ENCODE measurements at places on chromosomes 6 and 20.
A peak's percentile ranks its signal among the peaks of the same experiment; 100 is the strongest.

- DNase-seq, result no peak
Measured at GRCh38 chr6:132998418-132998817, 184.0 kb downstream of the RPS12 start.

- DNase-seq, result no peak
Measured at GRCh38 chr6:165986311-165986913, 181.2 kb downstream of the TBXT start.

- DNase-seq, result no peak
Measured at GRCh38 chr20:62303340-62304226, 786 bp downstream of the ADRM1 start.

GRCh38 chr20:34971561-34972235, 16.0 kb downstream of the MYH7B start:
- no peak for DNase-seq

DNA sequence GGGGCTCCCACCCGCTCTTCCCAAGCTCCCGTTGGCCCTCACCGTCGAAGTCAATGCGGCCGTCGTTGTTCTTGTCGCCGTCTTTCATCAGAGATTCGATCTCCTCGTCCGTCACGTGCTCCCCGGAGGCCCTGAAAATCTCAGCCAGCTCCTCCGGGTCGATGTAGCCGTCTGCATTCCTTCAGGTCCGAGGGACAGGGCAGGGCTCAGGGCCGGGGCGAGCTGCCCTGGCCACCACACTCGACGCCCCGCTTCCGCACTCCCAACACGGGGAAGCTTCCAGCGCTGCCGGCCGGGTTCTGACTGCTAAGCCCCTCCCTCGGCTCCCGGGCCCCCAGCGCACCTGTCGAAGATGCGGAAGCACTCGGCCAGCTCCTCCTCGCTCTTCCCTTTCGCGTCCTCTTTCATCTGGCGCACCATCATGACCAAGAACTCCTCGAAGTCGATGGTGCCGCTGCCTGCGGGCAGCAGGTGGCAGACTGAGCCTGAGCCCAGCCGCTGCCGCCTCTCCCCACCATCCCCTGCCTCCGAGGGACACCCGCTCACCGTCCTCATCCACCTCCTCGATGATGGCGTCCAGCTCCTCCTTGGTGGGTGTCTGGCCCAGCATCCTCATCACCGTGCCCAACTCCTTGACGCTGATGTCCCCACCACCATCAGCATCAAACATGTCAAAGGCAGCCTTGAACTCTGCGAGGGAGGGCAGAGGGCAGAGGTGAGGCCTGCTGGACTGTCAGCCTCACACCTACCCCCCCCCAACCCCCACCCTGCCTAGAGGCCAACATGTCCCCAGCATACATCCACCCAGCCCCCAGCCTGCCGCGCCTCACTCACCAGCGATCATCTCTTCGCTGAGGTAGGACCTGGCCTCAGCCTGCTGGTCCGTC, 2.9 kb downstream of the TNNC2 start:
- DNase-seq, result peak; percentile 13

DNA sequence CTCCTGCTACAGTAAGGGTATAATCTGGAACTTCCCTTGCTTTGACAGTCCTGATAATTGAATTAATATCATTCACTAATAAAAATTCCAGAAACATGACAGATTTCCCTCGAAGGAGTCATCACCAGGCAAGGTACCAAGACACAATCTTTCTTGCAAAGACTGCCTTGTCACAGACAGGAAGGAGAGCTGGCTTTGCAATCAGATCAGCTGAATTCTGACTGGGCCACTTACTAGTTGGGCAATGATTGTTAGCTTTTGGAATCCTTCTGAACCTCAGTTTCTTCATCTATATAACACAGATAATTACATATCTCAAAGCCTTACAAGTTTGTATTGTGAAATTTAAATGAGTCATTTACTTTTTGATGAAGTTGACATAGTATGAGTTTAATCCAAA, 344.2 kb downstream of the RFPL4B start:
- no peak for DNase-seq

GRCh38 chr6:22194188-22194921, 102.5 kb downstream of the PRL start:
- DNase-seq, result no peak

- DNase-seq, result no peak
Measured at GRCh38 chr20:14953736-14954135, 616.3 kb upstream of the FLRT3 start.

DNA sequence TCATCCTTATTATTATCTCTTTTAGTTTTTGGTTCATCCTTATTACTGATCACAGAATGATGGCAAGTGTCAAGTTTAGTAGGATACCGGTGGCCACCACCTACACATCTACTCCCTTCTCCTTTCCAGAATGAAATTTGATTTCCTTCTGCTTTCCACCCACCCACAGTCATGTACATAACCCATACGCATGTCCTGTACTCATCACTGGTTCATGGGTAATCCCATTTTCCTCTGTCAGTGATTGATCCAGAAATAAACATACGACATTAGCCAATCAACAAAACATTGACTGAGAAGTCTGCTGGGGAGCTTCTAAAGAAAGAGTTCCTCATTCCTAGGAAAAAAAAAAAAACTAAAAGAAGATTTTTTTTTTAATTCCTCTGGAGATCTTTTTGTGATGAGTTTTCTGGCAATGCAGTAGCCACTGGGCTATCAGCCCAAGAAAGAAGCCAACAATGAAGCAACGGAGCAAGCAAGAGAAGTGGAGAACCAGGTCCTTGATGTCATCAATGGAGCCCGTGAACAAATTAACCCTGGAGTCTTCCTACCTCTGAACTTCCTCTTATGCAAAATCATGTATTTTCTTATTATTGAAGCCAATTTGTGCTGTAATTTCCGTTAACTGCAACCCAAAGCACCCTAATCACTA, 127.8 kb downstream of the TASP1 start:
- DNase-seq, result no peak

DNA sequence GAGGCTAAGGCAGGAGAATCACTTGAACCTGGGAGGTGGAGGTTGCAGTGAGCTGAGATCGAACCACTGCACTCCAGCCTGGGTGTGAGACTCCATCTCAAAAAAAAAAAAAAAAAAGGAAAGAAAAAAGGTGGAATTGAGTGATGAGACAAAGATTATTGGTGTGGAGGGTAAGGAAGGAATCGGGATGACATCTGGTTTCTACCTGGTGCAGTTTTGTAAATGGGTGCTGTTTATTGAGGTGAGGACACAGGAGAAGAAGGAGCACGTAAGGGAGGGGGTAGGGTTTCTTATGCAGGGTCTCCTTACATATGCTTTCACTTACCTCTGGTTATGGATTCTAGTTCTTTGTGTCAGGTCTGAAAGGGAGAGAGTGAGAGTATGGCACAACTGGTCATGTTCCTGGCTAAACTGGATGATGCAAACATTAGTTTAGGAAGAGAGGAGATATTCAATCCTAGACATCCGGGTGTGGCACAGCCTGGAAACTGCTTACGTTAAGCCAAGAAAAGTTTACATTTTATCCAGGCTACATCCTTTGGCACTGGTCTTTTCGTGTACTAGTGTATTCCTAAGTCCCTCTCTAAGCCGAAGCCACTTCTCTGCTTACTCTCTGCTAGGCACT, 5.4 kb downstream of the RALY start:
- no peak for DNase-seq

DNA sequence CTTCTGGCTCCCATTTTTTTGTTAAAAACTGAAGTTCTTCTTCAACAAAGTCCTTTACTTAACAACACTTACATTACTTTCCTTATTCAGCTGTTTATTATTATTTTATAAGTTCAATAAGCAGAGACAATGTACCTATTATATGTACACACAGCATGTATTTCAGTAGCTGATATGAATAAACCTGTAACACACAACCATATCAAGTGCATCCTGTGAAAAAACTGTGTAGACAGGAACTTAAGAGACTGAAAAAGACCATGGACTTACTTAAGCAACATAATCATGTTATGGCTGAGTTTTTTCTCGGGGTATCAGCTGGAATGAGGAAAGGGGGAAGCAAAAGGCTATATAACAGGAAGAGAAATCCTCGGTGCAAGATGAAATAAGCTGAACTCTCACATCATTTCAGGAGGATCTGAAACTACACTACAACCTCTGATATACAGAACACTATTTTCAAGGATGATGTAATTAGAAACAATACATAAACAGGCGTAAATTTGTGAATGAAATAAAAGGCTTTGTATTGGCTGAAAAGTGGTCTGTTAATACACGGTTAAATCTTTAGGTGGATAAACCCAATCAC, 70.9 kb downstream of the REV3L start:
- DNase-seq, result no peak

GRCh38 chr6:149936743-149937142, 5.1 kb upstream of the ULBP2 start:
- DNase-seq, result no peak

DNA sequence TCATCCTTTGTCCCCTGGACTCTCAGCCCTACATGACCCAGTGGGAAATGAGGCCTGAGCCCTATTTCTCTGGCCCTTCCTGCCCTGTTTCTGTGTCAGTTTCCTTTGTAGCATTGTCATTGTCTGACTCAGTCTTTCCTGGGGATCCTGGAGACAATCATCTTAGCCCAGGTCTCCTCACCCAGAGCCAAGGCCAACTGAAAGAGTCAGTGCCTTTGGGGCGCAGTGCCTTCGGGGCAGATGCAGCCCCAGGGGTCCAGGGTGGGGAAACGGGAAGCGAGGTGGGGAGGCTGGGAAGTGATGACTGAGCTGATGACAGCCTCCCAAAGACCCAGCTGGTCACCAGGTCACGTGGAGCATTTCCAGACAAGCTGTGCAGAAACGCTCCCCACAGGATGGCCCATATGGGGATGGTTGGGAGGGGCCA, 93.3 kb upstream of the SULF2 start:
- no peak for DNase-seq

All from prostate gland (tissue), 2 donors.